Adipocyte (in vitro differentiated cells): ENCODE measurements at places on chromosomes 2 and 18.
A peak's percentile ranks its signal among the peaks of the same experiment; 100 is the strongest.

DNA sequence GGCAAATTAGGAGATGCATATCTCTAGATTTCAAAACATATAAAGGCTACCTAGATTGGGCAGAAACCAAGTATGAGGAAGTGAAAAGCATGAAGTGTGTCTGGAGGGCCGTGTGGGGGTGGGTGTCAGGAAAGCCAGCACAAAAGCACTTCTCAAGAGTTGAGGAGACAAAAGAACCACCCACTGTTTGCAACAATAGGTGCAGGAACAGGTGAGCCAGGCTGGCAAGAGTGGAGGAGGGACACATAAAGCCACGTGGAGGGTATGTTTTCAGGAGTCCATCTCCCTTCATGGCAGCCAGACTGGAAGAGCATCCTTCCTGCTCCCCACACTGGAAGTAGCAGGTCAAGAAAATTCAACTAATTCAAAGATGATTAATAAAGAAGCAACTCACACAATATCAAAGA lies 96.4 kb downstream of the CERS6 start:
- no peak for DNase-seq

DNA sequence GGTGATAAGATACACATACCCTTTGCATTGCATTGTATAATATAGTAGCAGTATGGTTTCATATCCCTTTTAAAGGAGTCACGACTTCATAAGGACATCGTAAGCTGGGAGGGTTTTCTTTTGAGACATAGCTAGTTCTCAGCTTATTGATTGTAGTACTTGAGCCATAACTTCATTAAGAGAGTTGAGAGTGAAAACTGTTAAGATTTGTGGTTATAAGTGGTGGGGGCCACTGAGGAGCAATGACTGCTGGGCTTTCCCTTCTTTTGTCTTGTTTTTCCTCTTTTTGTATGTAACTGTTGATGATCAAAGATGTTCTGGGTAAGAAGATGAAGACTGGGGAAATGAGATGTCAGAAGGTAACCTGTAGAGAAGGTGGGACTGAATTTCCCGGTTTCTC lies 11.0 kb downstream of the EIF5B start:
- no peak for DNase-seq

DNA sequence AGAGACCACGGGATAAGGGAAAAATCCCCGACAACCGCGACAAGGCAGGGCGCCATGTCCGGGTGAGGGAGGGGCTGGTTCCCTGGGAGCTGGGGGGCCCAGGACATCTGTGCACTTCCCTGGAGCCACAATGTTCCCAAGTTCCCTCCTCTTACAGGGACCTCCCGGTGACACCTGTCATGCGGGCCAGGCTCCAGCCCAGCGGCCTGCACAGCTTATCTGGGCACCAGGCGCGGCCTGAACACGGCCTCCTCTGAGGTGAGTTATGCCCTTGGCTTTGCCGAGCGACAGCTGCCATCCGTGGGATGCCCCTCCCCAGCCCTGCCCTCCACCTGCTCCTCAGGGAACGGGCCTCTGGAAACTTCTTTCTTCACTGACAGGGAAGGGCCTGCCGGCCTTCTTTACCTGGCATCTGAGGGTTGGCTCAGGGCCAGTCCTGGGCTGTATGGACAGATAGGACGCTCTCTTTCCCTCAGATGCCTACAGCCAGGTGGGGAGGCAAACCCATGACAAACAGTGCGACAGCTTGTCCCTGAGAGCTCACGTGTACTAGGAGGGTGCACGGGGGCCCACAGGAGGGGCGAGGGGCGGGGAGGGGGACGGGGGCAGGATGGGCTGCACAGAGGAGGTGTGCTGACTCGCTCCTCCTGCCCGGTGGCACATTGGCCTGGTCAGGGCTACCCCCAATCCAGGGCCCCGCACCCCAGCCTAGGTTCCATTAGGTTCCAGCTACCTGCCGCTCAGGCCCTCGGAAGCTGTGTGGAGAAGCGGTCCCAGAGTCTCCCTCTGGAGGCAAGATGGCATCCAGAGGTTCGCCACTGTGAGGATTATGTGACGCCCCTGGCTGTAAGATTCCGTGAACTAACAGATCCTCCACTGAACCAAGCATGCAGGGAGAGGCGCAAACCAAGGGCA lies 34.9 kb upstream of the HPCAL1 start:
- no peak for DNase-seq

DNA sequence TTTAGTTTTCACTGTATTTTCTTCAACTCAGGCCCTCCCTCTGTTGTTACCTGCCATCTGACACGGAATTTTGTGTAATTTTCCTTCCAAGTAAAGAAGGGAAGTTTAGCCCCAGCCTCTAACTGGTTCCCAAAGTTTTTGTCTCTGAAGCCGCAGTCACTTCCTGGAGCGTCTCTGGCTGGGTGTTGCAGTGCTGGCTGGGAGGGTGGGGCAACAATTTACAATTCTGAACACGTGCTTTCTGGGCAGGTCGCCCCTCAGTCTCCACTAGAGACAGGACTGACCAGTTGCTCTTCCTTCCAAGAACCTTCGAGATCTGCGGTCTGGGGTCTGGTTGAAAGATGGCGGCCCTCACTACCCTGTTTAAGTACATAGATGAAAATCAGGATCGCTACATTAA lies 3.5 kb downstream of the CNDP2 start:
- no peak for DNase-seq

DNA sequence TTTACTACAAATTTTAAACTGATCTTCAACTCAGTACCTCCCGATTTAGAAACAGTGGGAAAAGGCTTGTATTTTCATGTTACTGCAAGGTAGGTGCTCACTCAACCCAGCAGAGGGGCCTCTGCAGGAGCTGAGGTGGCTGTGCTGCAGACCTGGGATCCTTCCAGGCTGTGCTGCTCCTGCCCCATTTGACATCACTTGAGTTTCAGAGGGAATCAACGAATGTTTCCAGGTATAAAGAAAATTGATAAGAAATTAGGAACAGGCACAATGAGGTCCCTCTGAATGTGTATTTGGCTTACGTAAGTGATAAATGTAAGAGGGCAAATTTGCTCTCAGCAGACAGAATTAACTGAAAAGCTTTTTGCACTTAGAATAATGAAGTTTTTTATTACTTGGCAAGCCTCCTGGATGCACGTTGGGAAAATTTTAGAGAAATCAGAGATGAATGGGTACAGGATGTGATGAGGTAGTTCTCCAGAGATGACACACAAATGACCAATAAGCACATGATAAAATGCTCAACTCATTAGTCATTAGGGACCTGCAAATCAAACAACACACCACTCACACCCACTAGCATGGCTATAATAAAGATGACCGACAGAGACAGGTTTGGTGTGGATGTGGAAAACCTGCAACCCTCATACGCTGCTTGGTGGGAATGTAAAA lies 114.0 kb downstream of the NOL10 start:
- peak; percentile 10 for DNase-seq

DNA sequence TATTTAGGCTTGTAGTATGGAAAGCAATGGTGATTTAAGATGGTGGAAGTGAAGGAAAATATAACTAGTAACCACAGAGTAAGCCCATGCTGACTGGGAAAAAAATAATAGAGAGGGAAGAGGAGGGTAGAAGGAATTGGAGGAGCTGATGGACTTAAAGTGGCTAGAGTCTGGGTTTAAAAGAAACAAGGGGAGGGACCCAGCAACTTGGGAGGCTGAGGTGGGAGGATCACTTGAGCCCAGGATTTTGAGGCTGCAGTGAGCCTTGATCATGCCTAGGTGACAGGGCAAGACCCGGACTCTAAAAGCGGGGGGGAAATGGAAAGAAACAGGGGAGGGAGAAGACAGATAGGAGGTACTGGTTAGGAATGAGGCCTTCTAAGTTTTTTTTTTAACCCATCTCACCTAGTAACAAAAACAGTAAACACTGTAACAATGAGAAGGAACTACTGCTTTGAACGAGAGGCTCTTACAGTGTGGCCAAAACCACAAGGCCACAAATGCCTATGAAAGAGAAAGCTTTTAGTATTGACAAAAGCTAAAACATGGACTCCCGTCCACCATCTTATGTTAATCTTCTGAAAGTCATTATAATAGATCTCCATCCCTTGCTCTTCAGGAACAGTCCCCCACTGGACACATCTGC lies 26.6 kb downstream of the METTL8 start:
- DNase-seq = no peak

- peak; percentile 87 for DNase-seq
These were observed at the start of gene SCN3A for GRCh38 chr2:165203689-165204559. SCN3A (minus strand) TSS chr2:165204050; CDS start chr2:165176394, 27,656 bp downstream.

- peak; percentile 76 for DNase-seq
These were observed 29.6 kb downstream of the DOK1 start for GRCh38 chr2:74584088-74584645.

GRCh38 chr18:59446012-59446411 lies 86.9 kb upstream of the LMAN1 start:
- DNase-seq = peak; percentile 71

DNA sequence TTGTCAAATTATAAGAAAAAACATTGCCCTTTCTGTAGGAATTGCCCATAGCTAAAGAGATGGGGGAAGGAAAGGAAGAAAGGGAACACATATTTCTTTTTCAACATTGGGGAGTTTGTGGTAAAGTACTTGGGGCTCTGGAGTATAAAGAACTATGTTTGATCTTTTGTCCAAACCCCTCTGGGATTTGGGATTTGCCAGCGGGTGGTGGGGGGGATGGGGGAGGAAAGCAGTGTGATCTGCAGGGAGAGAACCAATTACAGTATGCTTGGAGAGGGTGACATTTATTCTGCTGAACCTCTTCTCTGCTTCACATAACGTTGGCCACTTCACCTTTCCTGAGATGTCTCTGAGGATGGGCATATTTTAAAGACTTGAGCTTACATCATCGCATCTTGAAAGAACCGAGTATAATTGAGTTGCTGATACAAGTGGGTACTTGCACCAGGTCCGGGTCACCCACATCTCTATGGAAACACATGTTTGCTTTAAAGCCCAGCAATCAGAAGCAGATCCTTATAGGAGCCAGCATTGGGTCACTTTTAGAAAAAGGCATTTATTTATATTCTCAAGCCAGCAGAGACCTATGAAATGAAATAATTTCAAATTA lies 73.1 kb downstream of the SPATS2L start:
- no peak for DNase-seq

- no peak for DNase-seq
These were observed 84.5 kb downstream of the COL5A2 start for GRCh38 chr2:189095101-189095500.

GRCh38 chr2:160592401-160592800 lies 98.8 kb upstream of the RBMS1 start:
- no peak for DNase-seq

DNA sequence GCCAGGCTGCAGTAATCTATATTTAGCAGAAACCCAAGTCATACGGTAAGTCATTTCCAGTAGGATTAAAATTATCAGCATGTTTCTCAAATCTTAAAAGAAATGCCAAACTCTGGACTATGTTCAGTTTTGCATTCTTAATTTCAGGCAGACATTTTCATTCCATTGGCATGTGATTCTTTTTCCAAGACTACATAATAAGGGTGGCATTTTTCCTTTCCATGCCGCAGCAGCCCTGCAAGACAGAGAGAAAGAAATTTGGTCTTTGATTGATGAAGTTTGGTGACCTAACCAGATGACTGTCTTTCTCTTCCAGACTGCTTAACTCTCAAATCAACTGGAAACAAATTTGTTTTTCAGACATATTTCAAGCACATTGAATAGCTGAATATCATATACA lies 118.1 kb downstream of the FHOD3 start:
- peak; percentile 48 for DNase-seq

GRCh38 chr2:68767031-68767961 lies 32.7 kb downstream of the ARHGAP25 start:
- no peak for DNase-seq

GRCh38 chr2:231364961-231365810 lies 30.3 kb upstream of the B3GNT7 start:
- DNase-seq = peak; percentile 92

DNA sequence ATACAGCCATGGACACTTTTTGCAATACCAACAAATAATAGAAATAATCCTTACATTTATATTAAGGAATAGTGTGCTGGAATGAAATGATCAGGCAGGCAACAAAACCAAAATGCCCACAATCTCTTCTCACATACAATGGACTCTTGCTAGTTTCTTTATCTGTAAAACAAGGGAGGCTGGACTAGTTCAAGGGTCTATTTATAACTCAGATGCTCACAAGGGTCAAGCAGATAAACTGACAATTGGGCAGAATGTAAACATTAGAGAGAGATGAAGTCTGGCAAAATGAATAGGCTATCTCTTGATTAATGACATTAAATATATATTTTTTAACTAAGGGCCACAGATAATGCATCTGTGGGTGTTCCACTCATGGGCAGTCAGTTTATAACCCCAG lies 11.4 kb downstream of the PPIL3 start:
- DNase-seq = no peak

- DNase-seq = peak; percentile 44
These were observed 101.4 kb downstream of the NFATC1 start for GRCh38 chr18:79496978-79497637.

DNA sequence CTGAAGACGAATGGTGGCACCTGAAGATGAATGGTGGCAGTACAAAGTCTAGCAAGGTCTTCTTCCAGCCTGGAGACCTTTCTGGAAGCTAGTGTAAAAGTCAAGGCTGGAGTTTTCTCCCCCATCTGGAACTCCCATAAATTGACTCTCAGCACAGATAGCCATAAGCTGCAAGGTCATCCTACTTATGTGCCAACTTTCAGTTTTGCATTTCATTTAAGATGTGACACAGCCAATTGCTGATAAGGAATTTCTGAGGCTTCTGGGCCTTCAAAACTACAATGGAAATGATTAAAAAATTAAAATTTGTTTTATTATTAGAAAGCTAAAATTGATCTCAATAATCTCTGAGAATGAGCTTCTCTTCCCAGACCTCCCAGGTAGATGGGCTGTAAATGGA lies 10.2 kb downstream of the XDH start:
- no peak for DNase-seq

DNA sequence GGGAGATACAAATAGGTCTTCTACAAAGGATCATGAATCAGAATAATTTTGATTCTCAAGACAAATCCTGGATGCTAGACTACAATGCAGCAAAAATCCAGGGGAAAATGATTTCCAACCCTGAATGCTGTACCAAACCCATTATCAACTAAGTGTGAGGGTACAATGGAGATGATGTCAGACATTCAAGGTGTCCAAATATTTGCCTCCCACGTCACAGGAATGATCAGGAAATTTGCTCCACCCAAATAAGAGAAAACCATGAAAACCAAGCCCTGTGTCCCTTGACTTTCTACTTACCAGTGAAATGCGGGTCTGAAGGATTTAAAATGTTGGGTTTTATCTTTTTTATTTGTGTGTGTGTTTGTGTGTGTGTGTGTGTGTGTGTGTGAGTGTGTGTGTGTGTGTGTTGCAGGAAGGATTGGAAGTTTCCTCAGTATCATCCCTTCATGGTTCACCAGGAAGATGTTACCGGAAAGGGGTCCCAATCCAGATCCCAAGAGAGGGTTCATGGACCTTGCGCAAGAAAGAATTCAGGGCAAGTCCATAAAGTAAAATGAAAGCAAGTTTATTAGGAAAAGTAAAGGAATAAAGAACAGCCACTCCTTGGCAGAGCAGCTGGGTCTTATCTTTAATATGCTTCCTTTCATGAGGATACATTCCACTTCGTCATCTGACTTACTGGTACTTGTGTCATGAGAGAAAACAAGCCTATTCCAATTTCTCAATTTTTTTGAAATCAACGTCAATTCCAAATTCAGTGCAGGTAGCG lies 61.1 kb upstream of the ID2 start:
- no peak for DNase-seq
